ENCODE measurements at places on chromosomes 16 and 17.

- no peak for DNase-seq
These were observed 740 bp upstream of the SLC5A10 start for GRCh38 chr17:18950944-18951905.

DNA sequence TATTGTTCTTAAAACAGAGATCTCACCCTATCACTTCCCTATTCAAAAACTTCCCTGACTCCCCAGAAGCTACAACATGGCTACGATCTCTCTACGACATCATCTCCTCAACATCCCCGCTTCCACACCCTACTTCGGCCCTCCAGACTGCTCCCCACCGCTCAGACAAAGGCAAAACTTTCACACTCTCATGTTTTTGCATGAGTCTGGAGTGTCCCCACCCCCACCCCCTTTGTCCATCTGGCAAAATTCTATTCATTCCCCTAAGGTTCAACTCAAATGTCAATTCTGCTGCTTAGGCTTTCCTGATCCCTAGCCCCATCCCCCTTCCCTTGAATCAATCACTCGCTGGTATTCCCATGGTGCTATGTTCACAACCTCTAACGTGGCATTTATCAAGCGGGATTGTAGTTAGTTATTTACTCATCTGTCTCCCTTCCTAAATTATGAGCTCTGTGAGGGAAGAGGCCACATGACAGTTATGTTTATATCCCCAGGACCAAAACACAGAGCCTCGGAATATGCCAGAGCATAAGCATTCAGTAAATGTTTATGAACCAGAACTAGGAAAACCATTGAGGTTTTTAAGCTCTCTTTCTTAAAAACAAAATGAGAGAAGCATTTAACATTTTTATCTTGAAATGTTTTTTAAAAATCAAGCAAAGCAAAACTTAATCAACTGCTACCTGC is 55.9 kb downstream of the STX8 start:
- DNase-seq, result no peak

DNA sequence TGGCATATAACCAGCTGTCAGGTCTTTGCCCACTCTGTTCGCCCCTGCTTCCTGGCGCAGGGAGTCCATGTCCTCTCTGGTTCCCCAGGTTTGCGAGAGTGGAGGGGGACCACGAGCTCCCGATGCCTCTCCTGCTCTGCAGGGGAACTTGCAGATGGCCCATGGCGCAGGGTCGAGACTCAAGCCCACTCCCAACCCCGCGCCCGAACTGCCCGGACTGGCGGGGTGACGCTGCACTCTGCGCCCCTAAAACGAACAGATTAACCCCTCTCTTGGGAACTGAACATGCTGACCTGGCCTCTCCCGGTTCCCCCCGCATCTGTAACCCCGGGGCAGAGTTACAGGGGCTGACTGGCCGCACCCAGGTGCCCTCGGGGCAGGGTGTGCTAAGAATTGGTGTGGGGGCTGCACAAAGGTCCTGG is 681 bp upstream of the PLA2G15 start:
- no peak for DNase-seq

GRCh38 chr17:61054436-61054835 is 345.2 kb upstream of the TBX2 start:
- no peak for DNase-seq

- no peak for DNase-seq
These were observed 26.4 kb upstream of the TMEM220 start for GRCh38 chr17:10756185-10756584.

DNA sequence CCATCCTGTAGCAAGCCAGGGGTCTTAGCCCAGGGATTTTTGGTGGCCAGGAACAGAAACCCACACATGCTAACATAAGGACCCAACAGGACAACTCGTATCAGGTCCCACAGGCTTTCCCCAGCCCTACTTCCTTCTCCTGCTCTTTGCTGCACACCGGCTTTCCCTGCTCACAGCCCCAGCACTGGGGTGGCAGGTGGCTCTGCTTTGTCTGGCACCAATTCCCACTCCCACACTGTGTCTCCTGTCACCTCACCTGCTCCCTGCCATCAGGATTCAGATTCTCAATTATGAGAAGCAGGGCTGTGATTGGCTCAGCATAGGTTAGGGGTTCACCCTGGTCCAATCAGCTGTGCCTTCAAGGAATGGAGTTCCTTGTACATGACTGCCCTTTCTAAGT is 94.1 kb downstream of the TMEM132E start:
- no peak for DNase-seq

- DNase-seq, result no peak
These were observed 110.3 kb upstream of the ZKSCAN2 start for GRCh38 chr16:25367773-25368524.

- no peak for DNase-seq
These were observed 487.4 kb upstream of the SOX9 start for GRCh38 chr17:71633391-71633849.

DNA sequence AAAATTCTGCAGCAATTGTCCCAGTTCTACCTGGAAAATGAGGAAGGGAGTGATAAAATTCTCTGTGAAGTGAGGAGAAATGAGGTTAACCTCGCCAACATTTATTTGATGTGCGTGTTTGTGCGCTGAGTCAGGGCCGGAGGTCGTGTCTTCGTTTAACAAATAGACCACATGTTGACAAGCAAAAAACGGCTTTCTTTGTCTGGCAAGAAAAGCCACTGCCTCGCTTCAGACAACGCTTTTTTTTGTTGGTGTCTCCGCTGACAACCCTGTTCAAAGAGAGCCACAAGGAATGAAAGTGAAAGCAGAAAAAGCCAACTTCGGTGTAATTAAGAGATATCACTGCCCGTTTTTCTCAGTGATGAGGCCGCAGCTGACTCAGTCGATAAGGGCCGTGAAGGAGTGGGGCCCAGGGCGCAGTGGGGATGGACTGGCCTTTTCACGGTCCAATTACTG is 510.6 kb downstream of the CDH13 start:
- DNase-seq, result no peak

DNA sequence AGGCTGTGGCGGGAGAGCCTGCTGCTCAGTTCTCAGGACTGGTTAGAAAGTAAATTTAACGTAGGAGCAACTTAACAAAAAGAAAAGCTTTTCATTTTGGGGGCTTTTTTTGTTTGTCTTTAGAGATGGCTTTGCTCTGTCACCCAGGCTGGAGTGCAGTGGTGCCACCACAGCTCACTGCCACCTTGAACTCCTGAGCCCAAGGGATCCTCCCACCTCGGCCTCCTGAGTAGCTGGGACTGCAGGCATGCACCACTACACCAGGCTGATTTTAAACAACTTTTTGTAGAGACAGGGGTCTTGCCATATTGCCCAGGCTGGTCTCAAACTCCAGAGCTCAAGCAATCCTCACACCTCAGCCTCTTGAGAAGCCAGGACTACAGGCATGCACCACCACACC is 205.0 kb downstream of the RPTOR start:
- DNase-seq, result no peak

- DNase-seq, result no peak
These were observed 12.7 kb downstream of the KRT12 start for GRCh38 chr17:40854175-40854814.

- DNase-seq, result no peak
These were observed 82.2 kb upstream of the BRD7 start for GRCh38 chr16:50450957-50451356.

GRCh38 chr16:84931506-84931905 is 79.8 kb downstream of the ZDHHC7 start:
- no peak for DNase-seq

- no peak for DNase-seq
These were observed 12.0 kb downstream of the APPBP2 start for GRCh38 chr17:60514053-60514452.

GRCh38 chr16:10992797-10993196 is 48.4 kb downstream of the CLEC16A start:
- DNase-seq, result no peak

- no peak for DNase-seq
These were observed 74.2 kb upstream of the NLK start for GRCh38 chr17:27968206-27968732.

- DNase-seq, result no peak
These were observed 270.5 kb downstream of the FOXL1 start for GRCh38 chr16:86848821-86849220.

GRCh38 chr17:31364012-31364411 is 27.5 kb upstream of the RAB11FIP4 start:
- no peak for DNase-seq

GRCh38 chr17:61878984-61879612 is 15.8 kb upstream of the BRIP1 start:
- no peak for DNase-seq

GRCh38 chr17:45857977-45858708 is 13.5 kb downstream of the SPPL2C start:
- DNase-seq, result peak; percentile 51

- no peak for DNase-seq
These were observed 20.4 kb downstream of the USP10 start for GRCh38 chr16:84720177-84720579.

DNA sequence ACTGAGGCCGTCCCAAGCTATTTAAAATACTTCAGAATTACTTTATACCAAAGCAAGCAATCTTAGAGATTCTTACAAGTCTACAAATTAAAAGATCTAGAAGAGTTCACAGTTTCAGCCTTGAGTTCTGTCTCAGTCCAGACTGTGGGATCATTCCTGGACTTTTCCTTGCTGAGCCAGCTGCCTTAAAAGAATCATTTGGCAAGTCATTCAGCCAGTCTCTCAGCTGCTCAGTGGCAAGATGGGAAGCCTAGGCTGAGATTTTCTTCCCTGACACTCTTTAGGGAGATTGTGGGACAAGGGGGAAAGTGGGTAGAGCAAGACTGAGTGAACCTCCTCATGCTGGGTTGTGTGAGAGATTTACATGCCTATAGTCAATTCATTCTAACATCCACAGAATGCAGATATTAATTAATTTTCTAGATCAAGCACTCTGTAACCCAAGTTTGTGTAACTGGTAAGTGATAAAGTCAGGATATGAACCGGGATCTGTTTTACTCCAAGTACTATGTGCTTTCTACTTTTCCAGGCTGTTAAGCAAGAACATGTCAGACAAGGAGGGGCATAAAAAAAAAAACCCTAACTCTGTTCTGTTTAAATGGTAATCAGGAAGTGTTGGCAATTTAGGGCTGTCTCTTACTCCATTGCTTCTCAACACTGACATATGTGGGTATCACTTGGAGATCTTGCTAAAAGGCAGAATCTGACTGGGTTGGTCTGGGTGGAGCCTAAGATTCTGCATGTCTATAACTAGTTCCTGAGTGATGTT is 50.1 kb downstream of the HSD17B2 start:
- DNase-seq, result no peak
